ENCODE measurements at places on chromosomes 7 and 10.

- DNase-seq: no peak
Measured at GRCh38 chr10:118139321-118139720, 92.6 kb upstream of the RAB11FIP2 start.

DNA sequence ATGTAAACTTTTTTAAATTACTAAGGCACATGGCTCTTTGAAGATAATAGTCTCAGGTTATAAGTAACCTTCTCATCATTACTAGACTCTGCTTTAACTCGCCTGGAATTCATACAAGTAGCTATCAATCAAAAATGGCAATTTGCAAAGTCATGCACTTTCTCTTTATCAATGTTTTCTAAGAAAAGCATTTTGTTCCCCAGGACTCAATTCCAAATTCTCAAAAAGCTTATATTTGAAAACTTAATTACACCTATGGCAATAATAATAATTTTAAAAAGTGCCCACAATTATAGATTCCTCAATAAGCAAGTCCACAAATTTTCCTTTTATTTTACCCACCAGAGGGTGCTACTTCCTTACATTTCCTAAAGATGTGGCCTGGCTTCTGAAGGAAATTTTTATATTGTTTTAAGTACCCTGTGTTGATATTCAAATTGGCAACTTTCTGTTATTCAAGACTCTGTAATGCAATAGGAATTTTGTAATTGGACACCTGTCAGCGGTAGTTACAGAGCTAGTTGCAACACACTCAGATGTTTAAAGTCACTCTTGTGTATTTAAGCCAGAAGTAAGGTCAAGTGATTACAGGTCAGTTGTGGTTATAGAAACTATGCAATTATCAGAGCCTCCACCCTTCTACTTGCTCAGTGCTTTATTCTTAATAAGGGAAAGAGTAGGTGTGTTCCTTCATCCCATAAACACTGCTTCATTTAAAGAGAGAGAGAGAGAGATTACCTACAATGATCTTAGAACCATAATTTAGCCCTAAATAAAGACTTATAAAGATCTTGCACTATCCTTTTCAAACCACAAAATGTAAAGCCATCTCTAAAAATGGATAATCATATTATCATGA, 47.1 kb upstream of the HYAL4 start:
- no peak for DNase-seq

DNA sequence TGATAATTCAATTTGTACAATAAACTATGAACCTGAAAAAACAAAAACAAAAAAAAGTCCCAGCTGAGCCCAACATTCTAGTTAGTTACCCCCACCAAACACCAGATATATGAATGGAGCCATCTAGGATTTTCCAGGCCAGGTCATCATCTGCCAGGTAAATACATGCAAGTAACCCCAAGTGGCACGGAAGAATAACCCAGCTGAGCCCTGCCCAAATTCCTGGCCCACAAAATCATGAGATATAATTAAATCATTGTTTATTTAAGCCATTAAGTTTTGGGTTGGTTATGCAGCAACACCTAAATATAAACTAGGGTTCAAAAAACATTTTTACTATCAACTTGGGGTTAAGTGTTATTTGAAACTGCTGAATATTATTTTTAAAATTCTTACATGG, 19.0 kb downstream of the PARD3 start:
- DNase-seq: no peak

- no peak for DNase-seq
Measured at GRCh38 chr7:108051454-108051853, 48.5 kb upstream of the LAMB1 start.

GRCh38 chr7:25726170-25726780, 425.7 kb upstream of the NFE2L3 start:
- DNase-seq: no peak

GRCh38 chr10:94358480-94358879, 4.3 kb downstream of the NOC3L start:
- DNase-seq: no peak

GRCh38 chr10:75417522-75417927, 13.9 kb upstream of the LRMDA start:
- no peak for DNase-seq
